ENCODE measurements at places on chromosomes 3 and 15.

DNA sequence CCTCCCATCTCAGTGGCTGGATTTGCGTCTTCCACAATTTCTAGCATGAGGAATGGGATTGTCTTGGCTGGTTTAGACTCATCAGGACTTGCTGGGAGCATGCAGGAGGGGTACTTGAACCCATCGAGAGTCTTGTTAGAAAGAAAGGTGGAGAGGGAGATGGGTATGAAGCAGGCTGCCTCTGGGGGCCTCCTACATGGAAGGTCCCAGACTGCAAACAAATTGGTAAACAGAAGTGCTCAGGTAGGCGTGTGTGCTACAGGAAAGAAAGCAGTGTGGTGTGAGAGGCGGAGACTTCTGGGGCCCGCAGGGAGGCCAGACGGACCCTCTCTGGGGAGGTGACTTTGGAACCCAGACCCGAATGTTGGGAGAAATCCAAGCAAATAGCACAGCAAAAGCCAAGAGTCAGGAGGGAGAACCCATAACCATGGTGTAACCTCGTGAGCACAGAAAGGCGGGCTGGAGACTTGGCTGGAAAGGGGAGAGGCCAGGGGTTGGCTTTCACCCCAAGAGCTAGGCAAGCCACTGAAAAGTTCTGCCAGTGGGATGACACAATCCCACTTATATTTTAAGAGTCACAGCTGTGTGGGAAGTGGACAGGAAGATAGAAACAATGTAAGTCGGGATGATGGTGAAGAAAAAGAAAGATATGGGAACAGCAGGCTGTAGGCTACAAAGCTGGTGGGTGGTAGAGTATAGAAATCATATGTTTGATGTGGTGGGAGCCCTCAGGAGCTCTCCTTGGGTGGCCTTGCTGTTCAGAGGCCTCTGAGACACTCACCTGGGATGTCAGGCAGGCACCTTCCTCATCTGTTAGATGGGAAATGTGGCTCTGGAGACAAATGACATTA, 130.1 kb upstream of the PRR20G start:
- DNase-seq, result no peak

DNA sequence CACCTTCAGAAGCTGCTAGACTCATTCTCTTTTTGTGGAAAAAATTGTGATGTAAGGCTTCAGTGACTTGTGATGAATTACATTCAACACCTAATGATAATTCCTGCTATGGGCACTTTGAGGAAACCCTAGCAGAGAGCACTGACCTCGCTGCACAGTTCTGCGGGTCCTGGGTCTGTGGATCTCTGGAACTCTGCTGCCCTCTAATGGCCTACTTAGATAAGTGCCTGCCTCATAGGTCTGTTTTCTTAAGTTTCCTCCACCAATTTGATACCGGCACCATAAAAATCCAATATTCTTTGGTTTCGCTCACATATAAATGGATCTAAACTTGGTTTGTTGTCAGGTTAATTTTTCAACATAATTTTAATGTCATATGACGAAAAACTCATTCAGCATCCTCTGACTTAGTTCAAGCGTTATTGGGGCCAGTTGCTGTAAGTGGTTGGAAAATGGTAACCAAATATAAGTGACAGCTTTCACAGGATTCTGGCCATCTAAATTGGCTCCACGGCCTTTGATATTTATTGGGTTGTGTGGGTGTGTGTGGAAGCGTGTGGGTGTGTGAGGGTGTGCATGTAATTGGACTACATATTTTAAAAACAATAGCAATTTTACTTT, 10.4 kb downstream of the SLITRK3 start:
- no peak for DNase-seq

DNA sequence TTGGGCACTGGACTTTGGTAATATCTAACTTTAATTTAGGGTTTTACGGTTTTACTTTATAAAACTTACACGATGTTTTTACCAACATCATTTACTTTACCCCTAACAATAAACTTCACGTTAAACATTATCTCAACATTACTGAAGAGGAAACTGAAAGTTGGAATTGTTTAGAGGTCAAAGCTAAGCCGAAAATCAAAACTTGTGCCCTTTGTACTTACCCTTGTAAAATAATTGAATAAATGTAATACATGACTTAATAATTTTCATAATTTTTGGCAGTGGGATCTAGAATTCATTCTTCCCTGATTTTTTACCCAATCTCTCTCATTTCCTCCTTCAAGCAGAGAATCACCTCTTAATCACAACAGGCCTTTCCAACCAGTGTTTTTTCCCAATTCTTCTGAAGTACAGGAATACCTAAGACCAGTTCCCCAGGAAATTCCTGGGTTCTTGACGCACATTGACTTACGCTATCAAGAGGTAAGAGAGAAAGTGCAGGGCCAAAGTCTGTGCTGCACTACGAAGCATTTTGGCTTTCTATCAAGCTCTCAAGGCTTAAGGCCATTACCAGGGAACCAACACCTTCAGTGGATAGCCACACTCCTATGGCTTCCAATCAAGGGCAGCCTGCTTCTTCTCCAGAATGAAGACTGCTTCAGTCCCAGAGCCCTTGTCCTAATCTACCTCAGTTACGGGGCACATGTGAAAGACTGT, 11.9 kb upstream of the SEMA6D start:
- no peak for DNase-seq

- no peak for DNase-seq
These were observed 292.3 kb downstream of the TLE3 start for GRCh38 chr15:69805248-69805953.

- no peak for DNase-seq
These were observed 7.2 kb downstream of the FEM1B start for GRCh38 chr15:68284616-68285258.

DNA sequence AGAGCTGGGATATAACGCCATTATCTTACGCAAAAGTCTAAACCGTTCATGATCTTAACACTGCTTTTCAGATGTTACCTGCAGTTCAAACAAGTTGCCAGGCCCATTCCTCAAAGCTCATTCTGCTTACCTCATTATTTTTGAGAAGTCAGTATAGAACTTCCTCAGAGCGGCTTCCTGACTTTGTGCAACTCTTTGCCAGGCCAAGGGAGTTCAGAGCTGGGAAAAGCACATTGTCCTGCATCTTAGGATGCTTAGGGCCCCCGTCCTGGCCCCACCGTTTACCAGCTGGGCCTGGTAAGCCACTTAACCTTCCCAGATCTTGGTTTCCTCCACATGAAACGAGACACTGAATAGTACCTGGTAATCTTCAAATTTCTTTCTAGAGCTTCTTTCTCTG, 6.8 kb upstream of the C2CD4B start:
- no peak for DNase-seq

DNA sequence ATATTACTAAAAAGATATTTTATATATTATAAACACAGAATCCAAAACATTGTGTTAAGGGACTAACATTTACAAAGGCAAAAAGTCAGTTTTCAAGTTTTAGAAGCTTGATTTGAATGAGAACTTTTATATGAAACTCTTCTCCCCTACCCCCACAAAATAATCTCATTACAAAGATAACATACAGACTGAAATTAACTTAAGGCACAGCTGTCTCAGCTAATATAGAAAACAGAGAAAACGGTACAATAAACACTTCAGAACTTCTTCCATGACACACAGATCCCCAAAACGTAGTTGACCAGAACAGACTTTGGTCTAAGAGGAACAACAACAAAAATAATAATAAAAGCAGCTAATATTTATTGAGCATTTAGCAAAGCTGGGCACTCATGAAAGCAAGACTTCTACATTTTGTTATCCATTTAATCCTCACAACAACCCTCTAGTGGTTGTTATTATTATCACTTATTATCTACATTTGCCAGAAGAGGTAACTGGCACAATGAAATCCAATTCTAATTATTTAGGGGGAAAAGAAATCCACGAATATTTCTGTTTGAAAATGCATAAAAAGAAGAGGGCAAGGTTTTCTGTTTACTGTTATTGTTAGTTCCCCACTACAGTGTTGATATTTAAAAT, 68.1 kb downstream of the PFN2 start:
- no peak for DNase-seq

GRCh38 chr3:61768284-61769037, 207.1 kb downstream of the PTPRG start:
- DNase-seq, result no peak

GRCh38 chr3:25532431-25533162, 104.5 kb downstream of the RARB start:
- DNase-seq, result no peak

GRCh38 chr3:146865175-146865755, 260.1 kb upstream of the PLSCR5 start:
- no peak for DNase-seq

DNA sequence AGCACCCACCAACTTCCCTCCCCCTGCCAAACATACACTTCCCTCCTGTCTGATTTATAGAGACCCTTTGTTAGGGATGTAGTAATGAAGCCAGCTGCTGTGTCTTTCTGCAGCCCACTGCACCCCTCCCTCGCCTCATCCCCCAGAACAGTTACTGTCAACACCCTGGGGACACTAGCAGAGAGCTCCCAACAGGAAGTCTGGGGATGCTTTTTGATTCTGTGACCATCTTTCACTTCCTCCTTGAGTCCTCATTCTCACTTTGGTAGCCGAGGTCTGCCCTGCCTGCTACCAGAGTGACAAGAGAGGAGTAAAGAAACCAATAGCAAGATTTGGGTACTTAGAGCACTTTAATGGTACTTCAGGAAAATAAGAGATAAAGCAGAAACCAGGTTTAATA, 201.6 kb downstream of the SATB1 start:
- DNase-seq, result no peak

- no peak for DNase-seq
These were observed 15.8 kb downstream of the ALDH1A2 start for GRCh38 chr15:58049520-58050227.

DNA sequence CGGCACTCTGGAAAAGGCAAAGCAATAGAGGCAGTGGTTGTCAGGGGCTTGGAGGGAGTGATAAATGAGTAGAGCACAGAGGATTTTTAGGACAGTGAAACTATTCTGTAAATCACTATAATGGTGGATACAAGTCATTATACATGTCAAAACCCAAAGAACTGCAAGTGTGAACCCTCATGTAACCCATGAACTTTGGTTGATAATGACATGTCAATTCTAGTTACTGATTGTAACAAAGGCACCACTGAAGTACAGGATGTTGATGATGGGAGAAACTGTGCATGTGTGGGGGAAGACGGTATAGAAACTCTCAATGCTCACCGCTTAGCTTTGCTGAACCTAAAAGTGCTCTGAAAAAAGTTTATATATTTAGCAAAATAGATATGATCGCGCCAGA, 36.0 kb downstream of the BTLA start:
- DNase-seq, result no peak

- DNase-seq, result no peak
These were observed 70.8 kb upstream of the MBNL1 start for GRCh38 chr3:152197937-152198336.

GRCh38 chr3:114154321-114154821, 24.5 kb downstream of the DRD3 start:
- no peak for DNase-seq

- no peak for DNase-seq
These were observed 54.0 kb upstream of the ABHD2 start for GRCh38 chr15:89034305-89034704.

DNA sequence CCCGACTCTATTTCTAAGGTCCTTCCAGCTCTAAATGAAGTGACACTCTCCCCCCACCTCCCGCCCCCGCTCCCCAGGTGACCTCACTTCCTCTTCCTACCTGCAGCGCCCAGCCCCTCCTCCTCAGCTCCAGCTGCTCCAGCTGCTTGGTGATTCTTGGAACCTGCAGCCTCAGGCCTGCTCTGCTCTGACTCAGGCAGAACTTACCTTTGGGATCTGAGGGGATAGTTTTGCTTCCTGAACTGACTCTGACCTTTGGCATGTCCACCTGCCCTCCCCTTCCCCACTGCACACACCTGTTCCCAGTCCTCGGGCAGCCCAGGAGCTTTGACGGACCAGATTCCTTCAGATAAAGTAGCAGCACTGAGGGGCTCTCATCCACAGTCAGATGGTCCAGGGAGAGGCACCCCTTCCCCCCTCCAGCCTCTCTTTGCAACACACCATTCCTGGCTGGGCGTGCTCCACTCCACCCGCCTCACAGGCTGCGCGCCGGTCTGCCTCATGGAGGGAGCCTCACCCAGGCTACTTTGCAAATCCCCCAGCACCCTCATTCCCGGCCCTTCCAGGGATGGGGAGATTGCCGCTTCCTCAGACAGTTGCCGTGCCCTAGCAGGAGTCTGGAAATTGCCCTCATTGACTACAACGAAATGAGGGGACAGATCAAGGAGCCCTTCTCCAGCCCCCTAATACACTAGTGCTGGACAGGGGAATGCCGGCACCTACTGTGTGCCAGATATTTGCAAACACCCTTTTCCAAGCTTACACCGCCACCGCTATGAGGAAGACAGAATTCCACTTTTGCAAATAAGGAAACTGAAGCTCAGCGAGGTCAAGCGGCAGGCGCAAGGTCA, 692 bp upstream of the C15orf39 start:
- no peak for DNase-seq

DNA sequence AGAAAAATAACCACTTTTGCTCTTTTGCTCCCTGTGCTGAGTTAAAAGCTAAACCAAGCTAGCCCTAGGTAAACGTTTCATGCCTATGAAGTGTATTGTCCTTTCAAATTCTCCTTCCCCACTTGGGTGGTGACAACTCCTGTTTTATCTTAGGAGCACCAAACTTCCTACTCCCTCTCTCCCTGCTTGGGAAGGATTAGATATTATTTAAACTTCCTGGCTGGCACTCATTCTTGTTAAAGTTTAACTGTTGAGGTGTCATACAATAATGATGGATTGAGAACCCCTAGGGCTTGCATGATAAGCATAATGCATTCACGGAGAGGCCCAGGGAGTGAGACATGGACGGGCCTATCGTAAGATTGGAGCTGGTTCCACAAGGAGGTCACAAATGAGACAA, 29.5 kb downstream of the B4GALT4 start:
- DNase-seq, result no peak

- DNase-seq, result no peak
These were observed 201.3 kb upstream of the MRPL3 start for GRCh38 chr3:131704098-131704497.

DNA sequence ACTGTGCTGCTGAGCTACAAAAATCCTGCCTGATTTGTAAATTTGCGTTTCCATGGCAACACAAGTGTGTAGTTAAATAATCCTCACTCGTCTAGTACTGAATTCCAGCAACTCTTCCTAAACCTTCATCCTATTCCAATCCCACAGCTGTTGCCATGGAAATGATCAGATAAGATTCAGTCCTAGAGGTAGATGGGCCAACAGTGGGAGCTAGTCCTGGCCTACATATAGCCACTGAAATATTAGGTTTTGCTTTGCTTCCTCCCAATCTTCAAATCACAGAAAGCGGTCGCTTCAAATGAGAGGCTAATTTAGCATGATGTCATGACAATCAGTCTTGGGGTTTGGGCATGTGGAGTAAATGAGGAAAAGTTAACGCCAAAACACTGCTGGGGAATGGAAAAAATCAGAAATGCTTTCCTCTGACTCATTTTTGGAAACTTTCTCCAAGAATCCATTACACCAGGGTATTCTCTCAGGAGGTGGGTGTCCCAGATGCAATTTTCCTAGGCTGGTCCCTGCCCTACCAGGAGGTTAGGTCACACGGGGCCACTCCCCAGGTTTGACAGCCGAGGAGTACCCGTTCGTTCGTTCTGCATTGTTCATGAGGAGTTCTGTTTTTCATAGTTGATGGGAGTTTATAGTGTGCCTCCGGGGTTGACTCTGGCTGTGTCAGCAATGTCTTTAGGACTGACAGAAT, 159.2 kb upstream of the SLCO3A1 start:
- DNase-seq, result no peak
